ENCODE measurements at places on chromosomes 4 and X. TPM values are rescaled to one million over a fixed set of nuclear protein-coding genes. Genes with fewer than 3 reads are reported as not detected.
A peak's percentile ranks its signal among the peaks of the same experiment; 100 is the strongest.

DNA sequence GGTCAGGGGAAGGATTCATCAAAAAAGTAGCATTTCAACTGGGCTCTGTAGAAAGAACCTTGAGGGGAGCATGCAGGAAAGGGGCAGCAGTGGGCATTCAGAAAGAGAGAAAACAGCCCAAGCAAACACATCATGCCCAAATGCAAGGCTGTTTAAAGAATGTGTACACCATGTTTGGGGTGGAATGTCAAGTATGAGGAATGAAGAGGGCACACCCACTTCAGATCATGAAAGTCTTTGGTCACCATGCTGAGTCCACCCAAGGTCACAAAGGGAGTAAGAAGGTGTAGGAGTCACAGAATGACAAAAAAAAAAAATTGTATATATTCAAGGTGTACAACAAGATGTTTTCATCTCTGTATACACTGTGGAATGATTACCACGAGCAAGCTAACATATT, 9.4 kb downstream of the S100G start:
- no peak overlapping the region for H3K27ac ChIP-seq
- no peak overlapping the region for H3K4me3 ChIP-seq
- no peaks in the 10 kb centered on the region for H3K4me1 ChIP-seq
- no peaks in the 10 kb centered on the region for H3K27me3 ChIP-seq
- DNase-seq, result no peak

- H3K36me3 ChIP-seq, result no peaks in the 10 kb centered on the region
- no peaks in the 10 kb centered on the region for H3K4me1 ChIP-seq
- H3K27me3 ChIP-seq, result peaks cover 10% of the 10 kb centered on the region
- no peak overlapping the region for H3K4me3 ChIP-seq
- H3K27ac ChIP-seq, result no peak overlapping the region
- DNase-seq, result no peak
Observed at GRCh38 chr4:80268081-80268823, 1.8 kb downstream of the FGF5 start.

DNA sequence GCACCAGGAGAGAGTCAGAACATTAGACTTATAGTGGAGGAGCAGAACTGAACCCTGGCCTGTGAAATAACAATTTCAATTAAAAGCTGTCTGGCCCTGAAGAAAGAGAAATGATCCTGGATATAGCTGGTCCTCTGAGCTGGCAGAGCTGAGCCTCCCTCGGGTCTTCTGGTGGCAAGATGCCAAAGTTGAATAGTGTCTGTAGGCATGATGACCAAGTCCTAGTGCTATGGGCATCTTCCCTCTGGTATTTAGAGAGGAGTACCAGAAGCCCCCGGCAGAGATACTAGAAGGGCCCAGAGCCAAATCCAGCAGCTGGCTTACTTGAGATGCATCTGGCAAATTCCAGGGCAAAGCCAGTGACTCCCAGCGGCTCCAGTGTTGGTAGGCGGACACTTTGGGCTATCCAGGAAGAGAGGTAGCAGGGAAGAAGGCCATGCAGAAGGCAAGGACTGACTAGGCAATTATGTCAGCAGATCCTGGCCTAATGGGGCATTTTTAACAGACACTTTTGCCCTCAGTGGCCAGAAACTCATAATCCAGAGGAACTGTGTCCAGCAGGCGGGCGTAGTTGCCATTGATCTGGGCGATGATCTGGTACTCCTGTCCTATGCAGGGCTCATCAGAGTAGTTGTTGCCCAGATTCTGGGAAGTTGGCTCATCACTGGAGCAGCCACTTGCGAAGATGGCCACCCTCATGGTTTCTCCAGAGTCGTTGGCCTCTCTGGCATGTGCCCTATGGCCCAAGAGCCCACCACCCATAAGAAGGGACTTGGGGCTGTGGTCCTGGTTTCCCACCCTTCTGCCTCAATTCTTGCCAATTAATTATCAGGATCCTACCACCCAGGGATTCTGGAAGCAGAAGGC, 17.9 kb downstream of the VSIG4 start:
- no peak overlapping the region for H3K27ac ChIP-seq
- no peaks in the 10 kb centered on the region for H3K36me3 ChIP-seq
- DNase-seq, result no peak
- no peak overlapping the region for H3K4me3 ChIP-seq

The TMPRSS11A gene
- not detected for total RNA-seq

DNA sequence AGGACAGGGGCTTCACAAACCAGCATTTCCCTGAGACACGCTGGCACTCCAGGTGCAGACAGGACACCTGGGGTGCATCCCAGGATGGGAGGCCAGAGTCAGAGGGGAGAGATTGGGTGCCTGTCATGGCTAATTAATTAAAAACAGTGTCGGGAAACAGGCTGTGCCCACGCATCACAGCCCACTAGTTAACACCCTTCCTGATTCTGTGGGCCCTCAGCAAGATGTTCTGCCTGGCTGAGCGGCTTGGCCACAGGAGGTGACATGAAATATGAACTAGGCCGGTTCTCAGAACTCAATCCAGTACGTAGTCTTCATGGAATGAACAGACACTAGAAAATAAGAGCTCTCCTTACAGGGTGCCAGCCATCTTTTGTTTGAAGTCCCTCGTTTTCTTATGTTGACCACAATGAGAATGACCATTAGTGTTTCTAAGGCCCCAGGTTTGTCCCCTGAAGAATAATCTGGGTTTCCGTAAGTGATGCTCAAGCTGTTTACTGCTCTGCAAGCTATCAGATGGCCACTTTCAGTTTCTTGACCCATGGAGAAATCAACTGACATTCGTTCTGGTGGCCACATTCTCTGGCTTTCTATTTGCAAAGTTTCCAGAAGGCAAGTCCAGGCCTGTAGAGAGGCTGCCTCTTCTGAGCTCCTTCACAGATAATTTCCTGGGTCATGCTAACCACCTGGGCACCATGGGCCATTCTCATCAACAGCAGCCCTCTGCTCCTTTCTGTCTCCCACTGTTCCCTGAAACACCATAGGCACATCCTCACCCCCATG, 72.3 kb downstream of the SLC34A2 start:
- no peaks in the 10 kb centered on the region for H3K27me3 ChIP-seq
- no peak overlapping the region for H3K27ac ChIP-seq
- H3K4me1 ChIP-seq, result no peaks in the 10 kb centered on the region
- no peaks in the 10 kb centered on the region for H3K36me3 ChIP-seq

DNA sequence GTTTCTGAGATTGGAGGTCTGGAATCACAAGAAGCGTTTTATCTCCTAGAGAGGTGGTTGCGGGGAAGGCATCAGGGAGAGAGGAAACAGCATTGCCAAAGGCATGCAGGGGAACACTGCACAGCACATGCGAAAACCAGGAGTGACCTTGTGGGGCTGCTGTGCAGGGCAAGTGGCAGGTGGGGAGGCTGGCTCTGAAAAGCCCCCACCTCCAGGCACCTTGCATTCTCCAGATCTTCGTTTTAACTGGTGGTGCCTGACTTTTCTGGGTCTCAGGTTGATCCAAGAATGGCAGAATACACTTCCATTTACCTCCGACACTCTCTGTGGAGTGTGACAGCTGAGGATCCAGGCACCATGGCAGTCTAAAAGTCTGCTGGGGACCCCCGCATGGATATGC, 209.4 kb upstream of the LEF1 start:
- no peaks in the 10 kb centered on the region for H3K4me1 ChIP-seq
- H3K36me3 ChIP-seq, result no peaks in the 10 kb centered on the region
- H3K27ac ChIP-seq, result no peak overlapping the region
- no peak overlapping the region for H3K4me3 ChIP-seq
- H3K27me3 ChIP-seq, result peaks cover 2% of the 10 kb centered on the region

GRCh38 chrX:133999031-133999705, 13.8 kb upstream of the GPC3 start:
- no peaks in the 10 kb centered on the region for H3K36me3 ChIP-seq
- no peak overlapping the region for H3K27ac ChIP-seq
- peaks cover 6% of the 10 kb centered on the region for H3K27me3 ChIP-seq
- no peaks in the 10 kb centered on the region for H3K4me1 ChIP-seq

DNA sequence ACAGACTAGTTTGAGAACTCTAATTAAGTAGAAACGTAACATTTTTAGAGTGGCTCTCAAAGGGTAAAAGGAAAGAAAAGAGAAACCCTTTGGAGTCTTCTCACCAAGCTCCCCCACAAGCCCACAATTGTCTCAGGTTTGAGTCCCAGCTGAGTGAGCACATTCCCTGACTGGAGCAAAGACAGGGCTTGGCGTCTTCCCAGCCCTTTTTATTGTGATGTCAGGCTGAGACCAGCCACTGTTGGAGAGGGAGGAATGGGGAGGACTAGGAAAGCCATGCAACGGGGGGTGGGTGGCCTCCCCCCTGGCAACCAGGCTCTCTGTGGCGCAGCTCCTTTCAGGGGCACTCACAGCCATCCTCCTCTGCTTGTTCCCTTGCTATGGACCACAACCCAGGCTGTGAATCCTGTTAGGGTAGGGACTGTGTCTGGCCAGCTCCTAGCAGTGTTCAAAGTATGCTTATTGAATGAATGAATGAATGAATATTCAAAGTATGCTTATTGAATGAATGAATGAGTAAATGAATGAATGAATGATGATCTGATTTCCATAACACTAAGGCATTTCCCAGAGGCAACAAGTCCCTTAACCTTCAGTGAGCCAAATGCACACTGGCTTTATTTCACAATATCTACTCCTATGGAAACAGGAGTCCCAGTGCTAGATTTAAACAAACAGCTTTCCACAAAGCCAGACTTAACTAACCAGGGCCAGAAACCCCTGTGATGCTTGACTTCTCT, 413.3 kb downstream of the MID1IP1 start:
- no peak overlapping the region for H3K27ac ChIP-seq
- H3K4me3 ChIP-seq, result no peak overlapping the region
- no peak for DNase-seq
- H3K36me3 ChIP-seq, result no peaks in the 10 kb centered on the region
- H3K4me1 ChIP-seq, result no peaks in the 10 kb centered on the region

- H3K27ac ChIP-seq, result peak overlapping the region; percentile 1
- H3K27me3 ChIP-seq, result no peaks in the 10 kb centered on the region
- H3K4me3 ChIP-seq, result no peak overlapping the region
- no peaks in the 10 kb centered on the region for H3K36me3 ChIP-seq
- no peaks in the 10 kb centered on the region for H3K4me1 ChIP-seq
- DNase-seq, result no peak
Observed at GRCh38 chr4:142614621-142615323, 231.3 kb downstream of the INPP4B start.

GRCh38 chr4:184442314-184442635, 32.1 kb downstream of the IRF2 start:
- H3K4me1 ChIP-seq, result peaks cover 6% of the 10 kb centered on the region
- no peak overlapping the region for H3K4me3 ChIP-seq
- no peak overlapping the region for H3K27ac ChIP-seq

- H3K4me1 ChIP-seq, result no peaks in the 10 kb centered on the region
- H3K4me3 ChIP-seq, result no peak overlapping the region
- no peak for DNase-seq
- H3K36me3 ChIP-seq, result no peaks in the 10 kb centered on the region
Observed at GRCh38 chr4:24003926-24004325, 114.1 kb upstream of the PPARGC1A start.

The RBMXL3 gene
- total RNA-seq, result not detected

GRCh38 chrX:139008185-139008584, 296.7 kb upstream of the FGF13 start:
- H3K27ac ChIP-seq, result no peak overlapping the region
- DNase-seq, result no peak
- H3K27me3 ChIP-seq, result no peaks in the 10 kb centered on the region
- no peak overlapping the region for H3K4me3 ChIP-seq

GRCh38 chr4:121692261-121692660, 4.5 kb downstream of the ANXA5 start:
- no peak overlapping the region for H3K4me3 ChIP-seq
- no peak for DNase-seq
- peaks cover 3% of the 10 kb centered on the region for H3K36me3 ChIP-seq
- no peak overlapping the region for H3K27ac ChIP-seq
- no peaks in the 10 kb centered on the region for H3K27me3 ChIP-seq
- H3K4me1 ChIP-seq, result peaks cover 37% of the 10 kb centered on the region

The CCKAR gene
- total RNA-seq, result not detected

- DNase-seq, result no peak
- no peaks in the 10 kb centered on the region for H3K27me3 ChIP-seq
- peak overlapping the region; percentile 8 for H3K4me3 ChIP-seq
- H3K36me3 ChIP-seq, result no peaks in the 10 kb centered on the region
- H3K4me1 ChIP-seq, result 0 out of 2 replicates have a peak, but pooled peaks cover 3% of the 10 kb centered on the region
Observed at GRCh38 chr4:101807351-101807750, 16.8 kb downstream of the BANK1 start.

DNA sequence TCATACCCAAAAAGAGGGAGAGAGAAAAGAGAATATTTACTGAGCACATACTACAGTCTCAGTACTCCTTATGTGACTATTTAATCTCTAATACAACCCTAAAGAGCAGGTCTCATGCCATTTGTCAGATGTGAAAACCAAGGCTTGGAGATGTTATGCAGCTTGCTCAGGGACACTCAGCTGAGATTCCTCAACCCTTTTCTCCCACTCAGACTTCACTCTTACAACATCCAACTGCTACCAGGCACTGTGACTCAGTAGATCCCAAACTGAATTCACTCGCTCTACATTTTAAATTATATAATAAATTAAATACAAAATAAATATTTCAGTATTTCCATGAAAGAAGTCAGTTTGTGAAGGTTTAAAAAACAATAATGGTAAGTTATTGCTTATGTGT, 53.7 kb downstream of the TSPAN5 start:
- no peak overlapping the region for H3K27ac ChIP-seq
- 0 out of 2 replicates have a peak, but pooled peaks cover under 1% of the 10 kb centered on the region for H3K4me1 ChIP-seq
- no peak for DNase-seq
- H3K27me3 ChIP-seq, result no peaks in the 10 kb centered on the region
- H3K4me3 ChIP-seq, result no peak overlapping the region

The TRIM2 gene
- total RNA-seq, result 18.9 TPM

- H3K27me3 ChIP-seq, result no peaks in the 10 kb centered on the region
- no peak overlapping the region for H3K27ac ChIP-seq
- H3K4me1 ChIP-seq, result no peaks in the 10 kb centered on the region
- no peak for DNase-seq
- H3K4me3 ChIP-seq, result no peak overlapping the region
- no peaks in the 10 kb centered on the region for H3K36me3 ChIP-seq
Observed at GRCh38 chr4:51960486-51960885, 59.7 kb downstream of the LRRC66 start.

The SPACA5 gene
- total RNA-seq, result not detected

DNA sequence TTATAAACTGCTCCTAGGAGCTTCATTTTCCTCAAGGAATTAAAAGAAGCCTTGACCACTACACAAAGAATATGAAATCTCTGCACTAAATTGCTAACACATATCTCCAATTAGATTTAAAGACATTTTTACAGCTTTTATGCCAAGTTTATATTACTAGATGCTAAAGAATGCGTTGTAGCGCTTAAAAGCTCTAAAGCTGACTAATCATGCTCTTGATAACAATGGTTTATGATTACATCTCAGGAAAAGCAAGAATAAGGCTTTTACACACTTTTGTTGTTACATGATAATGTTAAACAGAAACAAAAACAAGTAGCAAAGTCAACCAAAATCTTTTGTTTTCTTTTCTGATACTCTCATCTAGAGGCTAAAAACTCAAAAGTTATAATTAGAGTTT, 44.7 kb downstream of the SLC10A7 start:
- DNase-seq, result no peak
- H3K4me1 ChIP-seq, result no peaks in the 10 kb centered on the region
- H3K27ac ChIP-seq, result no peak overlapping the region
- H3K36me3 ChIP-seq, result no peaks in the 10 kb centered on the region
- H3K27me3 ChIP-seq, result no peaks in the 10 kb centered on the region

The GAGE12H gene
- not detected for total RNA-seq

The SAP30 gene
- total RNA-seq, result 23.4 TPM

The NEUROG2 gene
- not detected for total RNA-seq
